NCI-H2171 (cell line): ENCODE measurements at places on chromosomes 11 and 22.

- DNase-seq: no peak
Measured at GRCh38 chr22:35547987-35548721, 7.5 kb downstream of the RASD2 start.

DNA sequence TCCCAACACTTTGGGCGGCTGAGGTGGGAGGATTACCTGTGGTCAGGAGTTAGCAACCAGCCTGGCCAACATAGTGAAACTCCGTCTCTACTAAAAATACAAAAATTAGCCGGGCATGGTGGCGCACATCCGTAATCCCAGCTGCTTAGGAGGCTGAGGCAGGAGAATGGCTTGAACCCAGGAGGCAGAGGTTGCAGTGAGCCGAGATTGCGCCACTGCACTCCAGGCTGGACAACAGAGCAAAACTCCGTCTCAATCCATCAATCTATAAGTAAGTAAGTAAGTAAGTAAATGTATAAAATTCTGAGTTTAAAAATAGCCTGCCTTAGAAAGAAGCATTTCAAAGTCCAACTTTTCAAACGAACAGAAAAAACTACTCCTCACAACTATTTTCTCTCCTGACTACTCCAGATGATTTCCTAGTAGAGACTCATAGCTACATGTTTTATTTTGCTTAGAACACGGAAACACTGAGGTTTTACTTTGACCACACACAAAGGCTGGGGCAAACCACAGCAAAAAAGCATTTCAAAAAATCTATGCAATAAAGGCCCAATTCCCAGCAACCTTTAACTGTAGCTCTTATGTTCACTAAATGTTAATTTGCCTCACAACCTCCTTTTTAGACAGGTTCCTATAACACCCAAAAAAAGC lies 16.3 kb downstream of the SPTY2D1 start:
- no peak for DNase-seq

GRCh38 chr11:50333861-50334260 lies 301.2 kb downstream of the OR4C45 start:
- DNase-seq: no peak

- no peak for DNase-seq
Measured at GRCh38 chr11:6657346-6657745, 1.7 kb upstream of the DCHS1 start.

- no peak for DNase-seq
Measured at GRCh38 chr11:117195258-117195657, 3.9 kb upstream of the TAGLN start.

- DNase-seq: no peak
Measured at GRCh38 chr11:59028105-59028504, 58.0 kb upstream of the GLYATL1B start.

DNA sequence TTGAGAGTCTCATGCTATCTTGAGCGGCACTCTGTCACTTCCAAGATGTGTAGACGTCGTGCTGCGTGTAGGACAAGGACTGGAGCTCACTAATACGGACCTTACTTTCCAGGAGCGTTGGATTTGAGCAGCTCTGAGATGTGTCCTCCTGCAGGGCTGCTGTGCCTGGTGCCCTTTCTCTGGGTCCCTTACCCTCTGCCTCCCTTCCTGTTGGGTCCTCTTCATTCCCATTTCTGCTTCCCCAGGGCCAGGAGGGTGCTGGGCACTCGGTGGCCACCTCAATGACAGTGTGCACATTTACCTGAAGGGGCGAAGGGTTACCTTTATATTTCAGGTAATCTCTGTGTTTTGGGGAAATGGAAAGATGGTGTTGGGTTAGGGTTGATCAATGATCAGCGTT lies 4.0 kb downstream of the PTDSS2 start:
- no peak for DNase-seq

DNA sequence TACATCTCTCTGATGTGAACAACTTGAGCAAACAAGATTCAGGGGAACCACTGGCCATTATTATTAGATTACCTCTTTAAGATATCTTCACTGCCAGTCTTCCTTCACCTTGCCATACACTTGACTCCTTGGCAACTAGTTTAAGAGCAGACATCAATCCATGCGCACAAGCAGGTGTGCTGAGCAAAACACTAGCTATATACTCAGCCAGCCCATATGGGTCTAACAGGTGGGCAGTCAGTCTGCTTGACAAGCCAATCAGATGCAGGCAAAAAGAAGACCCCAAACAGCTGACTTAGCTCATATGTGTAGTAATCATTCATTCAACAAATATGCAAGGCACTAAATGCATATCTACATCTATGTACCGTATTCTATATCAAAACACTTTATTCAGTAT lies 101.2 kb downstream of the SIK3 start:
- no peak for DNase-seq

DNA sequence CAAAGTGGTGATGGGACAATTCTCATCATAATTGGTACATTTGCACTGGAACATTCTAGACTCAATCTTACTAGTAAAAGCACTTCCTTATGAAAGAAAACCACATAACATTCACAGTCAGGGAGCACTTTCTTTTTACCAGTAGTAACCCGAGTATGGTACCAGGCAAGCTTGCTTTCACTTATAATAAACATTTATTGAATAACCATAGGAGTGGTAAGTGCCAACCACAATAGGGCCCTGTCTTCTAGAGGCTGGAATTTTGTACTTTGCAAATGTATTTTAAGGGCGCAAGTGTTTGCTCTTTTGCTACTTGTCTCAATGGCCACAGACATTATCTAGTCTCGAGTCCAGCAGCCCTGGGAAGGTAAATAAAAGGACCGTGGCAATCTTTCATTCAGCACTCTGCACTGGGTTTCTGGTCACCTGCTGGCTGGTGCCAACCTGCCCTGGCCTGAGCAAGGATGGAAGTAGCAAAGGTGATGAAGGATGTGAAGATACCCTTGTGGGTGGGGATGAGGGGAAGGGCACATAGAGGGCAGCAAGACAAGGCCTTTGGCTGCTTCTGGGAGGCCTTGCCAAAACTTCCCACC lies 24.2 kb downstream of the C22orf31 start:
- DNase-seq: no peak

GRCh38 chr11:10657308-10658271 lies 36.0 kb downstream of the IRAG1 start:
- no peak for DNase-seq
